Left cardiac atrium (tissue), 4 donors: ENCODE measurements at places on chromosomes 16 and 17.

DNA sequence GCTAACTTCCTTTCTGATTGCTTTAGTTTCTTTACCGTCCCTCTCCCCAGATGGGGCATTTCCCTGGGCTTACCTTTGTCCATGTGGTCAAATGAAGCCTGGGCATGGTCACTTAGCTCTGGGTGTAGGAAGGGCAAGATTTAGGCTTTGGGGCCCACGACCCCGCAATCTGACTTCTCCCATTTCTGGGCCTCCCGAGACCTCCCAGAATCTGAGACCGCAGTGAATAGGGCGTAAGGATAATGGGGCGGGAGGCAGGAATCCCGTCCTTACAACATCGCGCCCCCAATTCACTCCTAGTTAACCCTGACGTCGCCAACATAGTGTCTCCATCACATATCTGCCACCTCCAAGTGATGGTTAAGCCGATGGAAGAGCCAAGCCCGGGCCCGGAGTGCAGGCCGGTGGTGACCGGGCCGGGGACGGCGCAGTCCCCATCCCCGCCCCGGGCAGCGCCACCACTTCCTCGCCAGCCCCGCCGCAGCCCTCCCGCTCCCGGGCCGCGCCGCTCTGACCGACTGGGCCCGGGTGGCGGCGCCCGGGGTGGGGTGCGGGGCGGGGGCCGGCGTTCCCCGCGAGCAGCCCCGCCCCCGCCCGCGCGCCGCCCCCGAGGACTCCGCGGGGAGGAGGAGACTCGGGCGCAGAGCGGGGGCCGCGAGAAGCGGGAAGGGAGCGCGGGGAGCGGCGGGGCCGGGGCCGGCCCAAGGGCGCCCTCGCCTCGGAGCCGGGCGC, at the start of gene RHBDL3:
Gene RHBDL3, plus strand, starts transcription at position 641 of the 732 bp plus-strand sequence. CDS start 358 bp downstream, outside the sequence.
- DNase-seq: peak; percentile 45

DNA sequence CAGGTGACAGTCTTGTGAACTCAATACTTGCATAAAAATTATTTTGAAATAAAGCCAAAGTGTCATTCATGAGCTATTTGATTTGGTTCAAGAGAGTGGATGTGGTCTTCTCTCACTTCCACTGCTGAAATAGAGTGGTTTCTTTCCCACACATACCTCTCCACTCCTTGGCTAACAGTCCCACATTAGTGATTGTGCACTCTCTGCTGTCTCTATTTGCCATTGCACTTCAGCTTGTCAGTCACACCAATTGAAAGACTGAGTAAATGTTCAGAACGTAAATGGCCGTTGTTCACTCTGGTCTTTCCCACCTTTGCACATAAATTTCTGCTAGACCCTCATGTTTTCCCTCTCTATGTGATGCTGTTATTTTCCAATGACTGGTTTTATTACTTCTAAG, 197.5 kb downstream of the FTO start:
- DNase-seq: no peak

GRCh38 chr16:11604783-11605563, 18.3 kb upstream of the LITAF start:
- peak; percentile 89 for DNase-seq

DNA sequence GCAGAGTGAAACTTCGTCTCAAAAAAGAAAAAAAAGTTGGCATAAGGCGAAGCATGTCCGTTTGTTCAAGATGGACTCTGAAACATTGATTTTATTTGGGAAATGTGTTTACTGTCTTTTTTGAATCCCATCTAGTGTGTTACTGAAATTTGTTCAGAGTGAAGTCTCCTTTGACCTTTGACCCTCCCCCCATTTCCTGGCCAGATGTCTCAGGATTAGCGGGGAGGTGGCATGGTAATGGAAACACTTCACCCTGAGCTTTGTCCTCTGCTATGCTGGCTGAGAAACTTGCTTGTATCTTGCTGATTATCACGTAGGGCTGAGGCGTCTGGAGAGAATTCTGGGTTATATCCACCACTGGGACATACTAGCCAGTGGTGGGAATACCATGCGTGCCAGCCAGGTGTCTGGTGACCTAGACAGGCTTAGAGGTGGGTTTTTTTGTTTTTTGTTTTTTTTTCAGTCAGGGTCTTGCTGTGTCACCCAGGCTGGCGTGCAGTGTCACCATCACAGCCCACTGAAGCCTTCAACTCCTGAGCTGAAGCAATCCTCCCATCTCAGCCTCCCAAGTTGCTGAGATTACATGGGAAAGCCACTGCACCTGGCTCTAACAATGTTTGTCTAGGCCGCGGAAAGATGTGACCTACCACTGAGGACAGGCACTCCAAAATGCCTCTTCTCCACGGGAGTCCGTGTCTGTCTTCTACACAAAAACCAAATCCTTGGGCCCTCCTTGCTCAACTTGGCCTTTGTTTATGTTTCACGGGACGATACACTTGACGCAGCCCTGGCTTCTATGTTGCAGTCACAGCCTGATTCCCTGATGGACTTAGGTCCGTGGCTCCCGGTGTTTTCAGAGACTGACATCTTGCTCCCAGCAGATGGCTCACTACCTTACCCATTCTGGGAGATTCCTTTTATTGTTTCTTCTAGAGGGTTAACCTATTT, 6.6 kb upstream of the GALK1 start:
- no peak for DNase-seq

DNA sequence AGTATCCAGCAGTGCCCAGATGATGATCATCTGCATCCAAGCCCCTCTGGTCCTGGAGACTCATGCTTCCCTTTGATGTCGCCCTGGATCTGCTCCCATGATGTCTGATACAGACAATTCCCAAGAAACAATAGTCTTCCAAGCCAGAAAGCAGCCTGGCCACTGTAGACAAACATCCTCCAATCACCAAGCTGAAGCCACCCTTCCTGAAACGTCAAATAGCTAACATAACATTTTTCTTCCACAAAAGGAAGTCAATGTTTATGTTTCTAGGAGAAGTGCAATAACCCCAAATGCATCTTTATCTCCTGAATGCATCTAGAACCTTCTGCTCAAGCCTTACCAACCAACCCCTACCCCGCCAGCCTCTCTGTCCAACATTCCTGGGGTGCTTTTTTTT, 1.2 kb upstream of the DPEP2 start:
- peak; percentile 46 for DNase-seq

GRCh38 chr17:50051082-50051576, 4.8 kb upstream of the ITGA3 start:
- DNase-seq: no peak

GRCh38 chr17:18025241-18025944, 13.6 kb downstream of the ATPAF2 start:
- DNase-seq: no peak

- DNase-seq: no peak
These were observed 151.7 kb downstream of the WWOX start for GRCh38 chr16:78251115-78251514.

GRCh38 chr16:80441935-80442334, 98.9 kb upstream of the DYNLRB2 start:
- DNase-seq: no peak

DNA sequence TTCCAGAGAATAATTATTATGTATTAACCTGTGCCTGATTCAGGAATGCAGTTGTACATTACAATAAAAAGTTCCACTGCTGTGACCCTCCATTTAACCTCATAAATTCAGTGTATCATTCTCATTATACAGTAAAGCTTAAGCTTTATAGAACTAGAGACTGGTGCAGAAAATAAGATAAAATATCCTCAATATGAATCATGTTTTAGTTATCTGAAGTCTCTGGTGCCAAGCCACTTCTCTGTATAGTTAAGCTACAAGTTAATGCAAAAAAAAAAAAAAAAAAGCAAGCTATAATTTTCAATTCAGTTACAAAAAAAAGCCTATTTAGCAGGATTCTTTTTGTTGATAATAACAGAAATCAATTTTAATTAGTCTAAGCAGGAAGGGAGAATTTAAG, 22.4 kb upstream of the SMIM36 start:
- DNase-seq: no peak

DNA sequence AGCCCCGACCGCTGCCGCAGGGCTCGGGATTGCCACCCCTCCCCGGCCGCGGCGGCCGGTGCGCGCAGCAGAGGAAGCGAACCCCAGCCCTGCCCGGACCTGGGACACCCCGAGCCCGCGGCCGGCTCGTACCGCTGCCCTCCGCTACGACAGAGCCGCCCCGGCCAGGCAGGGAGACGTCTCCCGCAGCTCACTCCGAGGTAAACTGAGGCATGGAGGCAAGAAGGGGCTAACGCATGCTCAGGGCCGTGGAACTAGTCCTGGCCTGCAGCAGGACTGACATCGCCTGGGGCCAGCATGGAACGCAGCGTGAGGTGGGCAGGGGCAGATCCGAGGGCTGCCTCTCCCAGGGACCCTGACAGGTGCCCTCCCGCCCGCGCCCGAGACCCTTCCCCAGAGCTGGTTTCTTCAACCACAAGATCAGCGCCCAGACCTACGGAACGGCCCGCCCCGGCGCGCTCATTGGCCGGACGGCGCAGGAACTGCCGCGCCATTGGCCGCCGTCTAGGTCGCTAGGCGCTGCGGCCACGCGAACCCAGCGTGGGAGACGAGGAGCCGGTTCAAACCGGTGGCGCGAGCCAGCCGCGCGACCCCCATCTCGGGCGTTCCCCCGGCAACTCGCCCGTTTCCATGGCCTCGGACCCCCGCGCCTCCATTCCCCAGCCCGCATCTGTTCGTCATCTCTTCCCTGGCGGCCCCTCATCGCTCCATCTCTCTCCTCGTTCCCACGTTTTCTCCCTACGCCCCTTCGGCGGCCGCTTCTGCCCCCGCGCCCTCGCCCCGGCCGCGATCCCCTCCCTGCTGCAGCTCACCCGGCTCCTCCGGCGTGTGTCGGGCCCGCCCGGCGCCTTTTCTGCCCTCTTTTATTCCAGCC, at the start of gene SLC43A2:
Gene SLC43A2, minus strand, starts transcription at position 853 of the 874 bp plus-strand sequence. CDS start 960 bp downstream, outside the sequence.
- DNase-seq: peak; percentile 83

GRCh38 chr16:88994695-88995094, 17.7 kb upstream of the CBFA2T3 start:
- no peak for DNase-seq

DNA sequence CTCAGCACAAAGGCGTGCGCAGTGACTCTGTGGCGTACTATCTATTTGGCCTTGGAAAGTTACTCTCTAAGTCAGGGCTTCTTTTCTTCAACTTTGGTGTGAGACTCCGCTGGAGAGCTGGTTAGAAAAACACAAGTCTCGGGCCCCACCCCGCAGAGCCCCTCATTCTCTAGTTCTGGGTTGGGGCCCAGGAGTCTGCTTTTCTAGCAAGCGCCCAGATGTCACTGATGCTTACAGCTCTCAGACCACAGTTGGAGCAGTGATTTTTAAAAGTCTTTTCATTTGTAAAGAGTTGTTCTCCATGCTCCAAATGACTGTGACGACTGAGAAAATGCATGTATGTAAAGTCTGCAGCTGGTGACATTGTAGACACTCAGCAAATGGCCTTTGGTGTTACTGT, 582.3 kb downstream of the WWOX start:
- DNase-seq: no peak

DNA sequence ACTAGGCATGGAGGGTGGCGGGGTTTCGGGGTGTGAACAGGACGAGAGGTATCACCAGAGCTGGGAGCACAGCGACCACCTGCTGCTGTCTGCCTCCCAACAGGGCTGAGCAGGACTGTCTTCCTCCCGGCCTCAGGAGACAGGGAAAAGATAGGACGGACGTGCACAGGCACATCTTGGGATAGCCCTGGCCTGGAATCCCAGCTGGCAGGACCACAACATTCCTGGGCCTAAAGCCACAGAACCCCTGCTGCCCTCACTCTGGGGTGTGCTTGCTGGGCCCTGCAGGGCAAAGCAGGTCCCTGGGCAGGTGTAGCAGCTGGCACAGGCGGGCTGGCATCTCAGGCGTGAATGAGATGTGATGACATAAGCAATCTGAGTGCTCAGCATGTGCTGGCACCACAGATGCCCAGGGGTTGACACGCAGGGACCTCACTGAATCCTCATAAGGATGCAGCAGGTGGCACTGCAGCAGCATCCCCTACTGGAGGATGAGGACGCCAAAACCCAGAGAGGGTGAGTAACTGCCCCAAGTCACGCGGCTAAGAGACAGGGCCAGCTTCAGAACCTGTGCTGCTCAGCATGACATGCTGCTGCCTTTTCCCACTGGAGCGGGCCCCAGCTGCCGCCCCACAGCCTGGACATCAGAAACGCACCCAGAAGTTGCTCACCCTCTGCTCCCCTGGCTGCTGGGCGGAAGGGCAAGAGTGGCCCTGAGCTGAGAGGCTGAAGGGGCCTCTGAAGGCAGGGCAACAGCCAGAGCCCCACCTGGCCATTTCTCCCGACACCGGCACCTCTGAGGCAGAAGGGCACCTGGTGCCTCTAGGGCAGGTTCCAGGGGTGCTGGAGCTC, 7.1 kb downstream of the CORO7 start:
- DNase-seq: no peak

GRCh38 chr17:55811536-55811935, 60.7 kb downstream of the PCTP start:
- DNase-seq: peak; percentile 22

GRCh38 chr16:68668266-68668665, 23.2 kb downstream of the CDH3 start:
- no peak for DNase-seq

DNA sequence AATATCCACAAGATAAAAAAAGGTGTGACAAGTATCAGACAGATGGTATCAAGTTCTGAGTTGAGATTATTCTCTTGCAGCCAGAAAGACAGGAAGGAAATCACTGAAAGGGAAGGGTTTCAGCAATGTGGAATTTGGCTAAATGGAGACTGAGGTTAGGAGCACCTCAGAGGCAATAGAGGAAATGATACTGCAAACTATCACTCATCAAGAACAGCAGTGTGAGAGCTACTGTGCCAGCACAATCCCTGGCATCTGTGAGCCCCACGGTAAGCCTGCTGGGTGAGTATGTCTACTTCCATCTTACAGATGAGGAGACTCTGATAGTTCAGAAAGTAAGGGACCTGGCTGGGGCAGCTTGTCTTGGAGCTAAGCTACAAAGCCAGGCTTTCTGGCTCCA, 162.0 kb downstream of the SALL1 start:
- no peak for DNase-seq

GRCh38 chr16:59385959-59386358, 651.8 kb upstream of the GOT2 start:
- DNase-seq: no peak

GRCh38 chr17:61400717-61401388, 1.2 kb downstream of the TBX2 start:
- DNase-seq: no peak

DNA sequence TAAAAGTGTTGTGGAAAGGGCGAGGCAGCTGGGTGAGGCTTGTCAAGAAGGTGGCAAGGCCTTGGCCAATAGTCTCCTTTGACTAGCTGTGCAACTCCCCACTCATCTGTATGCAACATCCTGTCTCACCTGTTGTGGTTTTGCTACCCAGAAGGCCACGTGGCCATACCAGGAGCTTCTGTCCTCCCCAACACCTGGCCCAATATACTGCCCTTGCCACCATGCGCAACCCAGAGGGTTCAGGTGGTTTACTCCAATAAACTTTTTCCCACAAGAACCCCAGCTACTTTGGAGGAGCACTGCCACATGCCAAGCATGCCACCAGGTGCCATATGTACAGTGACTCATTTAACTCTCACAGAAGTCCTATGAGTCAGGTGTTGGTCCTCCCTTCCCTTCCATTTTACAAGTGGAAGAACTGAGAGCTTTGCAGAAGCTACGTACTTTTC, 10.2 kb downstream of the MYO19 start:
- no peak for DNase-seq

GRCh38 chr17:13492737-13493122, 109.0 kb downstream of the HS3ST3A1 start:
- no peak for DNase-seq

- no peak for DNase-seq
These were observed 7.3 kb downstream of the CASKIN2 start for GRCh38 chr17:75507733-75508719.
